ENCODE measurements at places on chromosomes 3 and 15. TPM values are rescaled to one million over a fixed set of nuclear protein-coding genes. Genes with fewer than 3 reads are reported as not detected.

The GNAT1 gene
- total RNA-seq = not detected

The KIF23 gene
- total RNA-seq = 56.2 TPM

The CYP8B1 gene
- total RNA-seq = not detected

The PLSCR4 gene
- total RNA-seq = not detected

The IL20RB gene
- 2.0 TPM for total RNA-seq

The CLDN1 gene
- 12.3 TPM for total RNA-seq

The CCR9 gene
- not detected for total RNA-seq

The RARB gene
- not detected for total RNA-seq

The CCDC80 gene
- total RNA-seq = not detected

The ARPP19 gene
- total RNA-seq = 143 TPM

The NMNAT3 gene
- 9.5 TPM for total RNA-seq

The GCSAM gene
- total RNA-seq = 26.5 TPM

The ROBO2 gene
- total RNA-seq = not detected

The LIPC gene
- 2.2 TPM for total RNA-seq

The SCAANT1 gene
- total RNA-seq = not detected

The CIDEC gene
- not detected for total RNA-seq

The TICRR gene
- 23.4 TPM for total RNA-seq

The ZNF80 gene
- 1.4 TPM for total RNA-seq

The ALDH1A3 gene
- total RNA-seq = not detected

The DNAH12 gene
- total RNA-seq = 0.21 TPM

The PARP15 gene
- total RNA-seq = 28.6 TPM

The C3orf33 gene
- total RNA-seq = 5.1 TPM

The ALG1L2 gene
- total RNA-seq = not detected

The WDR48 gene
- 61.0 TPM for total RNA-seq

The SPTSSB gene
- total RNA-seq = not detected

The ANKRD34C gene
- total RNA-seq = not detected

The TMCO5A gene
- total RNA-seq = not detected

The CHRFAM7A gene
- 3.7 TPM for total RNA-seq

The SNAPC5 gene
- 32.2 TPM for total RNA-seq

The TXNRD3 gene
- total RNA-seq = 1.9 TPM

The ANKUB1 gene
- not detected for total RNA-seq

The IMPG2 gene
- total RNA-seq = 0.86 TPM

The DMXL2 gene
- total RNA-seq = 8.8 TPM

The P2RY14 gene
- 0.34 TPM for total RNA-seq

The GOLGA6B gene
- total RNA-seq = 0.51 TPM

The GRAMD2A gene
- total RNA-seq = not detected

The GOLGA8T gene
- 0.19 TPM for total RNA-seq

The ZNF501 gene
- 3.6 TPM for total RNA-seq

The AEN gene
- 155 TPM for total RNA-seq

The RETNLB gene
- total RNA-seq = not detected

The RHOV gene
- total RNA-seq = 0.14 TPM

The POPDC2 gene
- total RNA-seq = 7.2 TPM

The CSPG4 gene
- total RNA-seq = not detected

The CCDC174 gene
- total RNA-seq = 34.3 TPM

The C3orf18 gene
- total RNA-seq = 32.5 TPM

The SRGAP3 gene
- 3.0 TPM for total RNA-seq

The CLPX gene
- total RNA-seq = 64.5 TPM

The CD200R1 gene
- total RNA-seq = 1.4 TPM

The UROC1 gene
- not detected for total RNA-seq

The RBP2 gene
- total RNA-seq = not detected

The RASL12 gene
- not detected for total RNA-seq

The C2CD4A gene
- total RNA-seq = 0.46 TPM

The FLNB gene
- 46.1 TPM for total RNA-seq

The STT3B gene
- 100 TPM for total RNA-seq

The THPO gene
- not detected for total RNA-seq

The PAK6 gene
- total RNA-seq = 1.2 TPM

The RPL39L gene
- 35.9 TPM for total RNA-seq

The ITPKA gene
- total RNA-seq = 12.9 TPM

The LMAN1L gene
- 0.72 TPM for total RNA-seq

All from activated T-cell treated with anti-CD3 and anti-CD28 coated beads, Interleukin-2, amount 50 U/mL, for 72 hours (primary cell).